CD4-positive, CD25-positive, alpha-beta regulatory T cell (primary cell): ENCODE measurements at places on chromosomes 3 and 15. TPM values are rescaled to one million over a fixed set of nuclear protein-coding genes. Genes with fewer than 3 reads are reported as not detected.
A peak's percentile ranks its signal among the peaks of the same experiment; 100 is the strongest.

The SH3BP5 gene
- polyA plus RNA-seq, result 30.5 TPM

The BSN gene
- polyA plus RNA-seq, result not detected

The FAM43A gene
- 8.3 TPM for polyA plus RNA-seq

The SMCO1 gene
- polyA plus RNA-seq, result not detected

The CDHR4 gene
- not detected for polyA plus RNA-seq

The TMOD3 gene
- polyA plus RNA-seq, result 41.2 TPM

The FBXL22 gene
- polyA plus RNA-seq, result 2.1 TPM

The ELL3 gene
- 1.8 TPM for polyA plus RNA-seq

The HHATL gene
- not detected for polyA plus RNA-seq

The LRRC2 gene
- 3.8 TPM for polyA plus RNA-seq

The SAMMSON gene
- not detected for polyA plus RNA-seq

The UPK1B gene
- not detected for polyA plus RNA-seq

The PHLDB2 gene
- polyA plus RNA-seq, result 1.6 TPM

DNA sequence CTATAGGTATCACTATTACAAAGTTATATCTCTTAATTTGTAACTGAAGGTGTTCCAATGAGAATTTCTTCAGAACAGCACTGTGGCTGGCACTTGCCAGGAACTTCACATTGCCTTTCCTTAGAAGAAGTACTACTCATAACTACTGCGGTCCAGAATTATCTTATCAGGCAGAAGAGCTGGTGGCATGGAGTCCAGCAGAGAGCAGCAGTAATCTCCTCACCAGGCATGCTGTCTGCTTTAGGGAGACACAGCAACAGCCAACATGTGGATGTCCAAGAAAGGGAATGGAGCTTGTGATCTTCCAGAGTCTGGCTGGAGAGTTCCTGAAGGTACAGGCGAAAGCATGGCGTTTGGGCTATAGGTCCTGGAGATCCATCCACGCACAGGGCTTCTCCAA lies 919.7 kb upstream of the NR2F2 start:
- no peak overlapping the region for H3K27ac ChIP-seq
- no peaks in the 10 kb centered on the region for H3K36me3 ChIP-seq
- no peak overlapping the region for H3K4me3 ChIP-seq
- H3K4me1 ChIP-seq, result no peaks in the 10 kb centered on the region
- H3K27me3 ChIP-seq, result no peaks in the 10 kb centered on the region
- DNase-seq, result no peak

- no peaks in the 10 kb centered on the region for H3K36me3 ChIP-seq
- no peaks in the 10 kb centered on the region for H3K4me1 ChIP-seq
- H3K27me3 ChIP-seq, result peaks cover 8% of the 10 kb centered on the region
- no peak overlapping the region for H3K4me3 ChIP-seq
- no peak overlapping the region for H3K27ac ChIP-seq
These were observed 3.2 kb downstream of the CCDC80 start for GRCh38 chr3:112637700-112638099.

DNA sequence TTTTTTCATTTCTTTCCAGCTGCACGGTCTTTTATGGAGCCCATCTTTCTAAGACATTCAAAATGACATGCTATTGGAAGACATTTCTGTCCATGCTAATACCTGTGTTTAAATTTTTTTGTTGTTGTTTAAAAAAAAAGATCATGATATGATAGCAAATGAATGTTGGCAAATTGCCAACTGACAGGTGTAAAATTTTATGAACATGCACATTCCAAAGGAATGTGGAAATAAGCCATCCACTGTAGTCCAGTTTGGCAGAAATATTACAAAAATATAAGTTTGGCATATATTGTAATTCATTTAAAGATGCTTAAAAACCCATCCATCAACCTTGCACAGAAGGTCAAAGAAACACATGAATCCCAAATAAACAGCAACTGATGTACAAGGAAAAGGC lies 75.6 kb upstream of the WNT5A start:
- DNase-seq, result no peak
- H3K27me3 ChIP-seq, result no peaks in the 10 kb centered on the region
- H3K4me3 ChIP-seq, result no peak overlapping the region
- no peaks in the 10 kb centered on the region for H3K36me3 ChIP-seq
- no peak overlapping the region for H3K27ac ChIP-seq
- no peaks in the 10 kb centered on the region for H3K4me1 ChIP-seq

DNA sequence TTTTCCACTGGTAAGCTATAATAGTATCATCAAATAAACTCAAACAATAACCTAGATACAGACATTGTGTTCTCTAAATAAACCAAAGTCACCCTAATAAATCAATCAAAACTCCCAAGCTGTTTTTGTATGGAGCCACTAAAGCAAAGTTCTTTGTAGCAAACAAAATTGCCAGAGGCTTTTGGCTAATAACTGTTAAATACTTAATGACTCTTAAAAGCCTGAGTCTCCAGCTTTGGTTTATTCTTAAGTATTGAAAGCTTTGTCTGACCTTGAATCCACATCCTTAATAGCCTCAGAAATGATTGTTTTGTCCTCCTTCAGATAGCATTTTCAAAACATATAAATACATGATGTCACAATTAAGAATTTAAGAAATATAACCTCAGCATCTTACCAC lies 725.3 kb downstream of the SI start:
- H3K27ac ChIP-seq, result no peak overlapping the region
- H3K27me3 ChIP-seq, result no peaks in the 10 kb centered on the region
- no peaks in the 10 kb centered on the region for H3K4me1 ChIP-seq
- H3K4me3 ChIP-seq, result no peak overlapping the region
- no peaks in the 10 kb centered on the region for H3K36me3 ChIP-seq

- H3K36me3 ChIP-seq, result no peaks in the 10 kb centered on the region
- no peak for DNase-seq
- peaks cover 92% of the 10 kb centered on the region for H3K4me1 ChIP-seq
- H3K4me3 ChIP-seq, result peak overlapping the region; percentile 72
These were observed 38.5 kb downstream of the SMAD3 start for GRCh38 chr15:67103869-67104268.

GRCh38 chr3:142445816-142446254 lies 2.0 kb downstream of the XRN1 start:
- peak; percentile 15 for DNase-seq
- H3K36me3 ChIP-seq, result peaks cover 7% of the 10 kb centered on the region
- peak overlapping the region; percentile 98 for H3K27ac ChIP-seq
- peaks cover 42% of the 10 kb centered on the region for H3K4me1 ChIP-seq
- no peaks in the 10 kb centered on the region for H3K27me3 ChIP-seq

DNA sequence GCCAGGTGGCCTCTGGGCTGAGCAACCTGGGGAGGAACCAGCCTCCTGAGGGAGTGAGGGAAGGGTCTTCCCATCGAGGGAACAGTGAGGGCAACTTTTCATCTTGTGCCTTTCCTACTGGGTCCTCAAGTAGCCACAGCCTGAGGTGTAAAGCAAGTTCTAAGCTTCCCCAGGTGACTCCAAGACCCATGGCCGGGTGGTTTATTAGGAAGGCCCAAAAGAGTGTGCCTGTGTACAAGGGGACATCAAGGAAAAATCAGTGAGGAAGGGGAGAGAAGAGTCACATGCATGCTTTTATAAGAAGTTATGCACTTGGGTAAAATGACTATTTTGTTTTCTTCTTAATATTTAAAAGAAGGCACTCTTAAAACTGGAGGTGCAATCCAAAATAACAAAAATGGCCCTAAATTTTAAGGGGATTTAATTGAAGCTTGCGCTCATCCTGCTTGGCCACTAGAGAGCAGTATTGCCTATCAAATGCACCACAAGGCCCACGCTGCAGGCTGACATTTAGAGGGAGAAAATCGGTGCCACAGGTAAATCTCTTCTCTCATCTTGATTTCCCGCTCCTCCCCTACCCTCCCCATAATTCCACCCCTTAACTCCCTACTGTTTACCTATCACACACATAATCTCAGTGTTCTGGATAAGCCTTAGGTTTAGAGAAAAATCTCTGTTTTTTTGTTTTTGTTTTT lies 6.7 kb downstream of the NANOGP8 start:
- no peaks in the 10 kb centered on the region for H3K36me3 ChIP-seq
- no peaks in the 10 kb centered on the region for H3K27me3 ChIP-seq
- DNase-seq, result peak; percentile 33
- H3K27ac ChIP-seq, result no peak overlapping the region
- no peaks in the 10 kb centered on the region for H3K4me1 ChIP-seq

DNA sequence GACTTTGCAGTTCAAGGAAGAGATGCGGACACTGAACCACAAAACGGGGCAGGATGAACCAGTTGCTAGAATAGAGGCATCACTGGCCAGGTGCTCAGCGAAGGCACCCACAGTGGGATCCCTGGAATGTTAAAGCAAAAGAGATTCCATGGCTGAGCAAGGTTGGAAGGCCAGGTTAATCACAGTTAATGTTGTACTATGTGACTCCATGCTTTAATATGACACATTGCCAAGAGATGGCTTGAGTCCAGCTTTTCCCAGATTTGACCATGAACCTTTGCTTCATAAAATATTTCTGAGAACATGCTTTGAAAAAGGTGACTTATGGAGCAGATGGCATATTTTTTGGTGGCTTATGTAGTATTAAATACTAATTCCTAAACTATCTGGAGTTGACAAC lies 76.2 kb upstream of the CMTM7 start:
- H3K4me3 ChIP-seq, result no peak overlapping the region
- no peaks in the 10 kb centered on the region for H3K36me3 ChIP-seq
- no peaks in the 10 kb centered on the region for H3K27me3 ChIP-seq
- no peak overlapping the region for H3K27ac ChIP-seq
- DNase-seq, result no peak
- peaks cover 16% of the 10 kb centered on the region for H3K4me1 ChIP-seq

DNA sequence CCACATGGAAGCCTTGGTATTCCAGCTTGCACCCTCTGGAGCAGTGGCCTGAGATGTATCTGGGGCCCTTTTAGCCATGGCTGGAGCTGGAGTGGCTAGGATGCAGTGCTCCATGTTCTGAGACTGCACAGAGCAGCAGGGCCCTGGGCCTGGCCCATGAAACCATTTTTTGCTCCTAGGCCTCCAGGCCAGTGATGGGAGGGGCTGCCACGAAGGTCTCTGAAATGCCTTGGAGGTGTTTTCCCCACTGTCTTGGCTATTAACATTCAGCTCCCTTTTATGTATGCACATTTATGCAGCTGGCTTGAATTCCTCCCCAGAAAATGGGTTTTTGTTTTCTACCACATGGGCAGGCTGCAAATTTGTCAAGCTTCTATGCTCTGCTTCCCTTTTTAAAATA lies 43.0 kb upstream of the MYRIP start:
- H3K4me1 ChIP-seq, result no peaks in the 10 kb centered on the region
- no peak overlapping the region for H3K4me3 ChIP-seq
- DNase-seq, result no peak
- H3K36me3 ChIP-seq, result no peaks in the 10 kb centered on the region
- H3K27ac ChIP-seq, result no peak overlapping the region
- no peaks in the 10 kb centered on the region for H3K27me3 ChIP-seq

DNA sequence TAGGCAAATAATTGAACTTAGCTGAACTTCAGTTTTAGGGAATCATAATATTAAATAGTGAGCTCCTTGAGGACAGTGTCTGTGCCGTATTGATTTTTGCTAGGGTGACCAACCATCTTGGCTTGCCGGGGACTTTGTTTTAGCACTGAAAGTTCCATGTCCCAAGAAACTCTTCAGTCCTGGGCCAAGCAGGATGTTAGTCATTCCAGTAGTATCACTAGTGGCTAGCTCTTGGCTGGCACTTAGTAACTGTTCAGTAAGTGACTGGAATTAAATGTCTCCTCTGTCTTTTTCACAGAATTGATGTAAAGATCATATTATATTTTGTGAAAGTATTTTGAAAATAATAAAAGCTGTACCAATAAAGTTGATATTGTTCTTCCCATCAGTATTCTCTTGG lies 42.3 kb downstream of the RSRC1 start:
- peaks cover 2% of the 10 kb centered on the region for H3K36me3 ChIP-seq
- DNase-seq, result no peak
- no peaks in the 10 kb centered on the region for H3K27me3 ChIP-seq
- H3K27ac ChIP-seq, result no peak overlapping the region
- H3K4me1 ChIP-seq, result no peaks in the 10 kb centered on the region

GRCh38 chr3:97871186-97871585 lies 49.4 kb downstream of the CRYBG3 start:
- H3K4me1 ChIP-seq, result peaks cover 7% of the 10 kb centered on the region
- no peaks in the 10 kb centered on the region for H3K36me3 ChIP-seq
- no peaks in the 10 kb centered on the region for H3K27me3 ChIP-seq
- no peak overlapping the region for H3K27ac ChIP-seq

DNA sequence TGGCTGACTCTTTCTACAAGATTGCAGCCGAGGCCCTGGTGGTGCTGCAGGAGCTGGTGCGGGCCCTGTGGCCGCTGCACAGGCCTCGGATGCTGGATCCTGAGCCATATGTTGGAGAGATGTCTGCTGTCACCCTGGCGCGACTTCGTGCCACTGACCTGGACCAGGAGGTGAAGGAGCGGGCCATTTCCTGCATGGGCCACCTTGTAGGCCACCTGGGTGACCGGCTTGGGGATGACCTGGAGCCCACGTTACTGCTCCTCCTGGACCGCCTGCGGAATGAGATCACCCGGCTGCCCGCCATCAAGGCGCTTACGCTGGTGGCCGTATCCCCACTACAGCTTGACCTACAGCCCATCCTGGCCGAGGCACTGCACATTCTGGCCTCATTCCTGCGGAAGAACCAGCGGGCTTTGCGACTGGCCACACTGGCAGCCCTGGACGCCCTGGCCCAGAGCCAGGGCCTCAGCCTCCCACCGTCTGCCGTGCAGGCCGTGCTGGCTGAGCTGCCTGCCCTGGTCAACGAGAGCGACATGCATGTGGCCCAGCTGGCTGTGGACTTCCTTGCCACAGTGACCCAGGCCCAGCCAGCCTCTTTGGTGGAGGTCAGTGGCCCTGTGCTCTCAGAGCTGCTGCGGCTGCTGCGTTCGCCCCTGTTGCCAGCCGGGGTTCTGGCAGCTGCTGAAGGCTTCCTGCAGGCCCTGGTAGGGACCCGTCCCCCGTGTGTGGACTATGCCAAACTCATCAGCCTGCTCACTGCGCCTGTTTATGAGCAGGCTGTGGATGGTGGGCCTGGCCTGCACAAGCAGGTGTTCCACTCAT lies 20.3 kb downstream of the CAND2 start:
- no peak overlapping the region for H3K4me3 ChIP-seq
- no peaks in the 10 kb centered on the region for H3K4me1 ChIP-seq
- DNase-seq, result no peak
- H3K36me3 ChIP-seq, result no peaks in the 10 kb centered on the region
- no peak overlapping the region for H3K27ac ChIP-seq

GRCh38 chr3:79843180-79843579 lies 75.4 kb upstream of the ROBO1 start:
- H3K4me3 ChIP-seq, result no peak overlapping the region
- no peaks in the 10 kb centered on the region for H3K36me3 ChIP-seq
- H3K27me3 ChIP-seq, result no peaks in the 10 kb centered on the region
- no peak overlapping the region for H3K27ac ChIP-seq
- no peaks in the 10 kb centered on the region for H3K4me1 ChIP-seq

DNA sequence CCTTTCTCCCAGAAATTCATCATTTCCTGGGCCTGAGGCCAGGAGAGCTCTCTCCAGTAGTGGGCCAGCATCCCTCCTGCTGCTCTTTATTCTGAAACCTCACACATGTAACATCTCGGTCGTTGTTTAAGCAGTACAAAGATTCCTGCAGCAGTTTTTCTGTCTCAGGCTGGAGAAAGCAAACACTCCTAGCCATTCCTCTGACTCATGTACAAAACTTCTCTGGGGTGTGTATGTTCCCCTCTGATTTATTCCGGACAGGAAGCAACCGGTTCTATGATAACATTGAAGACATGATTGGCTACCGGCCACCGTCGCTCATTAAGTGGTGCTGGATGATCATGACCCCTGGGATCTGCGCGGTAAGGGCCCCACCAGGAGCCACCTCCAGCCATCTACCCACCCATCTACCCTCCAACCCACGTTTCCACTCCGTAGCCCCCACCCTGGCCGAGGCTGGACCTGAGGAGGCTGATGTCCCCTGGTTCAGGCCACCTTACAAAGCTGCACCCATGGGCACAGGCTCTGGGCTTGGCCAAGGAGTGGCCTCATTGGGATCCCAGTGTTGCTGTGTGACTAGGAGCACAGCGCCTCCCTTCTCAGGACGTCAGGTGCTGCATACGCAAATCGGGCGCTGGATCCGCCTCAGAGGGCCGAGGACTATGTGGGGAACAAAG lies 58.6 kb upstream of the SLC6A1 start:
- no peak for DNase-seq
- H3K4me1 ChIP-seq, result no peaks in the 10 kb centered on the region
- H3K4me3 ChIP-seq, result no peak overlapping the region
- no peaks in the 10 kb centered on the region for H3K36me3 ChIP-seq
- H3K27me3 ChIP-seq, result no peaks in the 10 kb centered on the region
